T-helper 2 cell (primary cell): ENCODE measurements at places on chromosomes 5 and 9.

GRCh38 chr5:95162231-95162992 lies 122.5 kb downstream of the MCTP1 start:
- no peak for DNase-seq

GRCh38 chr9:6938447-6938846 lies 180.7 kb downstream of the KDM4C start:
- no peak for DNase-seq

- DNase-seq: no peak
Observed at GRCh38 chr5:31209334-31209733, 15.8 kb downstream of the CDH6 start.

DNA sequence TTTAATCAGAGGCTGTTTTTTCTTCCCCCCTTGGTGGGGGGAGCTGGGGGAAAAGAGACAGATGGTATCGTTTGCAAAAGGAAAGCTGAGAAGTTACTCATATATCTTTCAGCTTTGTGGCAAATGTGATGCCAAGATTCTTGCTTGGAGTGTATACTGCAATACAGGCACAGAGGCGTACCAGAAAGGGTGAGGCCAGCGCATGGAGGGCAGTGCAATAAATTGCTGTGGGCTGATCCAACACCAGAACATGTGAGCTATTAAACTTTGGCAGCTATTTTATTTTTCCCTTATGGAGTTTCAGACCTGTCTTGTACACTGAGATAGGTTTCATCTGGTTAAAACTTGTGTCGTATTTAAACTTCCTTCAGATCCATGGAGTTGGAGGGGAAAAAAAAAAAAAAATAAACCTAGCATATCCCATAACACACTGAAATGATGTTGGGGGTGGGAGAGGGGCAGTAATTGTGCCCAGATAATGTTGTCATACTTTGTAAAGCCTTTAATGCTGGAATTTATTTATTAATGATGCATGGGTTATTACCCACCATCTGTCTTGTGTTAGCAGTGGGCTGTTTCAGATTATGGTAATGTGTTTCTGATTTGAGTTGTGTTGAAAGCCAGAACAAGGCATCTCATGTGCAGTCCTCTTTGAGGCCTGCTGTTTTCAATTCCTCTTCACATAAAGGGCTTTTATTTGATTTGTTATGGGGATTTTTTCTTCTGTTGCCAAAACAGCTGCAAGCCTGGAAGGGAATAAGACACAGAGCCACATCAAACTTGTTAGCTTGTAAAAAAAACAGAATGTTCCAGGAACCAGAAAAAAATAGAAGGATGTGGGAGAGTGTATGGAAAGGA lies 891.3 kb downstream of the TLE1 start:
- no peak for DNase-seq

- DNase-seq: no peak
Observed at GRCh38 chr5:154470947-154471870, 6.8 kb downstream of the HAND1 start.

- no peak for DNase-seq
Observed at GRCh38 chr9:95004411-95005277, 278.1 kb downstream of the AOPEP start.

DNA sequence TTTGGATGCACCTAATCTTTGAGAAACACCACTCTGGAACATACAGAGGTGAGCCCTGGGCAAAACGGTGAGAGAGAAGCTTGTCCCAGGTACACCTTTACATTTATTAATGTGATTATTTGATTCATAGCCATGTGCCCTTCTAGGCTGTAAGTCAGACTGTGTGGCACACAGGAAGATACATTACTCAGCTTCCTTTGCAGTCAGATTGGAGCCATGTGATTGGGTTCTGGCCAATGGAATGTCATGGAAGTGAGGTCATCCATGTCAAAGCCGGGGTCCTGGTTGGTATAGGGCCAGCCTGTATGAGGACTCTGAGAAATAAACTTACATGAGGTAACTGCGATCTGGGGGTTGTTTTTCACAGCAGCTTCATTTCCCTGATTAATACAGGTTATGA lies 106.8 kb upstream of the CD180 start:
- no peak for DNase-seq

- no peak for DNase-seq
Observed at GRCh38 chr5:177409043-177409801, at the start of gene F12. Gene F12 (minus strand): TSS chr5:177409564. CDS start chr5:177409527, 37 bp downstream.

- DNase-seq: no peak
Observed at GRCh38 chr5:73757416-73757815, 131.4 kb downstream of the ARHGEF28 start.

GRCh38 chr9:110447476-110447875 lies 109.8 kb upstream of the TXNDC8 start:
- DNase-seq: no peak

- DNase-seq: no peak
Observed at GRCh38 chr5:116577064-116577788, 2.6 kb upstream of the SEMA6A start.

DNA sequence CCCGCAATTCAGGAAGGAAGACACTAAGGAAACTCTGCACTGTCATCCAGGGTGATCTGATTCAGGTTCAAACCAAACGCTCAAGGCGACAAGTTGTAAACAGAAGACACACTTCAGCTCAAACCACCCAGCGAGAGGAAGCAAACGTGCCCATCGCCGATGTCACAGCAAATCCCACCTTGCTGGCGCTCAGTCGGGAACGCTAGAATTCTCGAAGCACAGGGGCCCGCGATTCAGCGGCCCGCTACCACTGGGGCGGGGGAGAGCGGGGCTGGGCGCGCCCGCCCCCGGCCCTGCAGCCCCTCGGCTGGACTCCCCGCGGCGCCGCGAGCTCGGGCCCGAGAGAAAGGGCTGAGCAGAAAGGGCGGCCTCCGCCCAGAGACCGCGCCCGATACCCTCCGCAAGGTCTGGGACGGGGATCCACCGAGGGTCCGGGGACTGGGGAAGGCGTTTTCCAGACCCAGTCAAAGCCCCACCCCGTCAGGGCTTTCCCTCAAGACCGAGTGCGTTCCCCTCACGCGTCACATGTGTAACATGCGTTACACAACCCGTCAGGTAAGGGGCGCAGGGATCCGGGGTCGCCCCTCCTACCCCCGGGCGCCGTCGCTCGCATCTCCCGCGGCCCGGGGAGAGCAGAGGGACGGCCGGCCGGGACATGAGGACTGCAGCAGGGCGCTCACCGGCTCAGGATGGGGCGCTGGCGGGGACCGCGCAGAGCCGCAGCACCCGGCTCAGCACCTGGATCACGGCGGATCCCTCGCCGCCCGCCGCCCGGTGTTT lies 469 bp downstream of the AGTPBP1 start:
- DNase-seq: peak; percentile 55

DNA sequence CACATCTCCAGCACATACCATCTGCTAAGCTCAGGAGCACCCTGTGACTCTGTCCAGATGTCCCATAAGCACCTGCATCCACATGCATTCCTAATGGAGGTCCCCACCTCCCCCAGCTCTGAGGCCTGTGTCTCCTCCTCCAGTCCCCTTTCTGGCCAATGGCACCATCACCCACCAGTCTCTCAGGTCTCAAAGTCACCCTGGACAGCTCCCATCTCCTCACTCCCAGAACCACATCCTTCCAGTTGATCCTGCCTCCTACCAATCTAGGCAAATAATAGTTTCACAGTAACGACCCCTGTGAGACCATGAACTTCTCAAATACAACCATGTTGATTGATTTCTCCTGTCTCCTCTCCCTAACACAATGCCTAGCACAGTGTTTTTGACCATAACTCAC lies 40.1 kb downstream of the GGTA1 start:
- DNase-seq: no peak

DNA sequence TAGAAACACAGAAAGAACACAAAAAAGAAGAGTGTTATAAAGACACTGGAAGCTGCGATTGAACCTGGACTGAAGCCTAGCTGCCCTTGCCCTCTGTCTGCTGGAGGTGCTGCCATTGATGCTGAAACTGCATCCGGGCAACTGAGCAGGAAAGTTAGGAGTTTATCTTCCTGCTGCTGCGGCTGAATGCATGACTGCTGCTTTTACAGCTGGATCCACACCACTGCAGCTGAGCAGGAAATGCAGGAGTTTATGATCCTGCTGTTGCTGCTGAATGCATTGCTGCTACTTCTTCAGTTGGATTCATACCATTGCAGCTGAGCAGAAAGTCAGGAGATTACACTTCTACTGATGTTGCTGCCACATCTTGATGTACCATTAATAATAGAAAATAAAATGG lies 21.8 kb upstream of the JAKMIP2 start:
- no peak for DNase-seq

GRCh38 chr9:99835581-99835980 lies 13.9 kb downstream of the NR4A3 start:
- DNase-seq: no peak

GRCh38 chr5:140225396-140225795 lies 50.4 kb downstream of the CYSTM1 start:
- no peak for DNase-seq

DNA sequence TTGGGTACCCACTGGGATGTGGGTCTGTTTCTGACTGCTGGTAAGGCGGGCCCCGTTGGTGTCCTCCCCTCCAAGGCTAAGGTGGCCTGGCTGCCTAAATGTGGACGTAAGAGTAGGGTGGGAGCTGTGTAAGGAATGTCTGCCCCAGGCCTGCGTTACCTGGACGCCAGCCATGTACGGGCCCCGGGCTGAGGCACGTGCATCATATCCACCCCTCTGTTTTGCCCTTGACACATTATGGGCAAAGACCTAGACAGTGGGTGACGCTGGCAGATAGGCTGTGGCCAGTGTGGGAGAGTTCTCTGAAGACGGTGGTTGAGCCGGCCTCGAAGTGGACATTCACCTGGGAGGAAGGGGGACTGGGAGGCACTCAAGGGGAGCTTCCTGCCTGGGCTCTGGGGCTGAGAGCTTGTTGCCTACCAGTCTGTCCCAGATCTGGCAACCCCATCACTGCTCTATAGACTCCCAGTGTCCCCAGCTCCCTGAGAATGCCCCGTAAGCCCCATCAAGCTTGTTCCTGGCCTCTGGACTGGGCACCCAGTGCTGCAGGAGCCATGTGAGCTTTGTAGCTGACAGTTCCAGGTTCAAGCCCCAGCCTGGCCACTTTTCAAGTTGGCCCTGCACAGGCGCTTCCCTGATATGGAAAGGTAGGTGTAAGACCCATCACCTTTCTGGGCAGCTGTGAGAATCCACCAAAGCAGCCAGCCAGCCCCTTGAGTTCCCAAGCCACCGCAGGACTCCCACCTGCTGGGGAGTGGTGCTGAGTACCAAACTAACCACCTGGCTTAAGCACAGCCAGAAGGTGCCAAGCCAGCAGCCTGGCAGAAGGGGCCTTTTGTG lies 3.2 kb upstream of the PRR7 start:
- no peak for DNase-seq

GRCh38 chr5:161216877-161217276 lies 329.6 kb downstream of the GABRB2 start:
- DNase-seq: no peak

- DNase-seq: no peak
Observed at GRCh38 chr9:104810421-104811339, 46.8 kb downstream of the NIPSNAP3B start.

- no peak for DNase-seq
Observed at GRCh38 chr5:26833596-26833995, 204.8 kb downstream of the CDH9 start.

DNA sequence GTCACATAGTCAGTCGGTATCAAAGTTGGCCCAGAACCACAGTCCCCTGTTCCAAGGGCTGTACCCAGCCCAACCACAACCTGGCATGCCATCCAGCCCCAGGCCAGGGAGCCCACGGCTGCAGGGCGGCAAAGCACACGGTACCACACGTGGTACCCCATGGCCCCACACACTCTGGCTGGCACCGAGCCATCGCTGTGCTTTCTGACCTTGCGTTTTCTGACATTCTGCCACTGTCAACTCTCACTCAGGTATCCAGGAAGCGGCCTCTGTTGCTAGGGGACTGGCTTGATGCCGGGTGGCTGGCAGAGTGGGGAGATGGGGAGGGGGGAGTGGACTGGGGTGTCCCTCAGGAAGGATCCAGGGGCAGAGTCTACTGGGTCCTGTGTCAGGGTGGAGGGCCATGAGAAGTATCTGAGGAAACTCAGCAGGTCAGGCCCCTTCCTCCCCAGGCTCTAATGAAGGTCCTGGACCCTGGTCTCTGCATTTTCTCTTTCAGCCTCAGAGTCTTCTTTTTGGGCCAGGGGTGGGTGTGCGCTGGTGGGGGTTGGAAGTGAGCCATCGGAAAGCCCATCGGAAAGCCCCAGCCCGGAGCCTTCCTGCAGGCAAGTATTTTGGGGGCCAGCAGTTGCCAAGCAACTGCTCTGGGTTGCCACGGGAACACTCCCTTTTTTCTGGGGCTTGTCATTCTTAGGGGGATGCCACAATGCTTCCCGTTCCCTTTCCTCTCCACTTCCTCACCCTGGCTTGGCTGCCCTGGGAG lies 21.0 kb upstream of the RALGDS start:
- peak; percentile 88 for DNase-seq

- no peak for DNase-seq
Observed at GRCh38 chr9:16328349-16328748, 542.1 kb downstream of the BNC2 start.

DNA sequence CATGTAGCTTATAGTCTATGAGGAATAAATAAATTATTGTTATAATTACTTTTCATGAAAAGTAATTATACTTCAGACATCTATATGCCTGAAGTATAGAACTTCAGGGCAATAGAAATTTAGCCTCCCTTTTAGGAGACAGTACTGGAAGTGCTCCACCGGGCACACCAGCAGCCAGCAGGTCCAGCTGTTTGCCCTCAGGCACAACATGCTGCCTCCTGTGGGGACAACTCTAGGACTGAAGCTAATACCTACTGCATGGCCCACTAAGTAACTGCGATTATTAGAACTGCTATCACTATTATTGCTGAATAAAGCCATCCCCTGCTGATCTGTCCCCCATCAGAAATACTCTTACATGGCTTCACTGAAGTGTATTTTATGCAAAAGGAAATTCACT lies 329.6 kb downstream of the MED10 start:
- no peak for DNase-seq

DNA sequence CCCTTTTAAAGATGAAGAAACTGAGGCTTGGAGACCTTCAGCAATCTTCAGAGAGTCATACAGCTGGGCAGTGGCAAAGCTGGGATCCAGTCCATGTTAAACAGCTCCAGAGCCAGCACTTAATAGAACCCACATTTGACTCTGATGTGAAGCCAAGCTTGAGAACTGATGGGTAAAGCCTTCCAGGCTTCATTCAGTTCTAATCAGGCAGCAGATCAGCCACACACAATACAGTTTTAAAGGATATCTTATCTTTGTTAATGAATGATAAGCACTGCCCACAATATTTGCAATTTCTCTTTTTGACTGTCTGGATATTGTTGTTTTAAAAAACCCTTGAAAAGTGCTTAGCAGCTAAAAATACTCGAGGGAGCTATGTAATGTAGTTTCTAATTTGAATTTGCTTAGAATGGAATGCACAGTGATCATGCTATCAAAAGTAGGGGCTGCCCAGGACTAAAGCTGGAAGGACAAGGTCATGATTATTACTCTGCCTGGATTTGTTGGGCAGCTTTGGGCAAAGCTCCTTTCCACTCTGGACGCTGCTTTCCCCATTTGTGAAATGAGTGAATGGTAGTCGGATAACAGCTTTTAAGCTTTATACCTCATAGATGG lies 31.3 kb upstream of the HTR4 start:
- no peak for DNase-seq

- no peak for DNase-seq
Observed at GRCh38 chr5:146441896-146442295, 5.2 kb upstream of the TCERG1 start.

- DNase-seq: no peak
Observed at GRCh38 chr9:6672118-6672517, 26.6 kb upstream of the GLDC start.

- no peak for DNase-seq
Observed at GRCh38 chr5:77080905-77081304, 6.2 kb downstream of the ZBED3 start.
